ENCODE measurements at places on chromosomes 1 and 21. TPM values are rescaled to one million over a fixed set of nuclear protein-coding genes. Genes with fewer than 3 reads are reported as not detected.

The FAM43B gene
- 0.59 TPM for total RNA-seq

- DNase-seq, result peak; percentile 27
Measured at GRCh38 chr1:227887697-227888403, 59.9 kb downstream of the WNT9A start.

The SAMD11 gene
- 313 TPM for total RNA-seq

GRCh38 chr1:84374991-84375696, 23.1 kb upstream of the DNASE2B start:
- no peak for DNase-seq

GRCh38 chr1:41314376-41315145, 46.7 kb upstream of the FOXO6 start:
- no peak for DNase-seq

DNA sequence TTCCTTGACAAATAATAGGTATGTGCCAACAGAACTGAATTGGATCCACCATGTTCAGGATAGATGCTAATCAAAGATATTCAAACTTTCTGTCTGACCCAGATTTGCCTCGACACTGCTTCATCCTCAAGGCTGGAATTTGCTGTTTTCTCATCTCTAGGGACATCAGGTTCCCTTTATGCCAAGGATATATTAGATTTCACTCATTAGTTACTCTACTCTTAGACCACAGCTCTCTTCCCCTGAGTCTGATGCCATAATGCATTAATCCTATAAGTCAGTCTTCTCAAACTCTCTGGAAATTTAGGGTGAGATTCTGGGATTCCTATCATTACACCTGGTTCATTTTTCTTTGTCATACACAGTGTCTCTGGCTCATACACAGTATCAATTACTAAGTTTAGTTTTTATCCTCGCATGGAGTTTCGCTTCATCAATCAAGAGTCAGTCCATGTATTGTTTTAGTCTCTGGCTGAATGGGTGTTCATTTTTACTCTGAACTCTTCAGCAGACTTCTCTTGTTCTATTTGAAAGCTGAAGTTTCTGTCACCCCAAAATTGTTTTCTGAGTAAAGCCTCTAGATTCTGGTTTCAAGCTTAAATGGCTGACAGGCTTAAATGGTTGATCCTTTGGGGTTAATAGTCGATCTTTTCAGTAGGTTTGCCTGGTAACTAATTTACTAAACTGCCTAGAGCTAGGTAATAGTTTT, 9.3 kb upstream of the DCAF6 start:
- DNase-seq, result no peak

- no peak for DNase-seq
Measured at GRCh38 chr1:248850536-248851251, 8.2 kb downstream of the ZNF692 start.

The CD101 gene
- 4.1 TPM for total RNA-seq

GRCh38 chr1:196259316-196259715, 348.9 kb downstream of the KCNT2 start:
- no peak for DNase-seq

The PGLYRP3 gene
- total RNA-seq, result not detected

DNA sequence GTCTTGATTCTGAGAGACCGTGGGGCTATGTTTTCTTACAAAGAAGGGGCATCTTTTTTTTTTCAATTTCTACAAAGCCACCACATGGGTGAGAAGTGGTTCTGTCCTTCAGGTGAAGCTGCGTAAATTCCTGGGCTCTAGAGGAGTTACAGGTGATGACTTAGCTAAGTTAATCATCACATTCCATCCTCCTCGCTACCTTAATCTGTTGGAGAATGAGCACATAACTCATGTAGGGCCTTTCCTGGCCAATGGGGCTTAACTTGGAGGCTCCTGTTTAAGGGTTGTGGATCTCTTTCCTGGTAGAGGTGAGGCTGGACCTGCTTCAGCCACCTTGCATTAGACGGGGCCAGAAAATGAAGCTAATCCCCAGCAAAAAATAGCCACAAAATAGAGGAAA, 19.9 kb downstream of the REG4 start:
- DNase-seq, result no peak

DNA sequence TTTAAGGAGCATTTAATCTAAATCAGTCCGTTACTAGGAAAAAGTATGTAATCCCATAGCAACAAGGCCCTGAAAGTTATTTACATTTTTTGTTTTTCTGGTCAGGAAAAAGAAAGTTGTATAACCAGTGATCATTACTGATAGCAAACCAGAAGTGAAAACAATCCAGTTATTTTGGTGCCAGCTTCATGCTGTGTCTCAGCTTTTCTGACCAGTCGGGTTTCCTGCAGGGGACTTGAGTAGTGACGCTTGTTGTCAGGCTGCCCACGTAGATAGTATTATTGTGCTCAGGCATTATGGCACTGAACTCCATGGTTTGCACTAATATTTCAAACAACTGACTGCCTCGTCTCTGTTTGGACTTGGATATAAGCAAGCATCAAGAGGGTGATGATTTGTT, 55.2 kb downstream of the SASS6 start:
- DNase-seq, result no peak

GRCh38 chr1:42529724-42530181, 66.7 kb downstream of the CCDC30 start:
- DNase-seq, result no peak

- DNase-seq, result no peak
Measured at GRCh38 chr1:201172999-201173610, 17.5 kb upstream of the IGFN1 start.

- no peak for DNase-seq
Measured at GRCh38 chr1:160951443-160952128, 3.0 kb downstream of the ITLN2 start.

- DNase-seq, result no peak
Measured at GRCh38 chr1:239547987-239548386, 161.6 kb downstream of the CHRM3 start.

- no peak for DNase-seq
Measured at GRCh38 chr1:73953186-73953585, 244.8 kb downstream of the LRRIQ3 start.

The SLAMF9 gene
- not detected for total RNA-seq

GRCh38 chr21:40660461-40660860, 186.5 kb downstream of the DSCAM start:
- DNase-seq, result no peak

DNA sequence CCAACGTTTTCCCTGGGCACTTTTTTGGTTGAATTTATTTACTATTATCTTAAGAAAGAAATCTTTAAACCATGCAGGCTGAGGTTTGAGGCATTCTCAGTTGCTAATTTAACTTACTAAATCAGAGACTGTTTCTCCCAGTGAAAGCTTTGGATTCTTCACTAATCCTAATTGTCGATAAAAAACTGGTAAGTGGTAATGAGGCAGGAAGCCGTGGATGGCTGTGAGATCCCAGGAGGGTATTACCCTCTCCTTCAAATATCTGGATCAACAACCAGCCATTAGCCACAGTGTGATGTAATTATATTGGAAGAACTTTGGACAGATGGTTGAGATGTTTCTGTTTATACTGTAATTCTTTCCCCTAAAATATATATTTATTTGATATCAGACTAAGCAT, 485.0 kb downstream of the DISC1 start:
- DNase-seq, result no peak

The TRIM62 gene
- total RNA-seq, result 13.6 TPM

GRCh38 chr1:221093903-221094791, 214.9 kb downstream of the HLX start:
- DNase-seq, result no peak

GRCh38 chr21:36851121-36851520, 115.3 kb downstream of the HLCS start:
- DNase-seq, result no peak

GRCh38 chr1:211344152-211344618, 17.6 kb downstream of the TRAF5 start:
- no peak for DNase-seq

- DNase-seq, result no peak
Measured at GRCh38 chr1:1117469-1117831, 1.6 kb upstream of the C1orf159 start.
